ENCODE measurements at places on chromosomes 1 and 21.

- DNase-seq, result no peak
These were observed 80.3 kb upstream of the ARTN start for GRCh38 chr1:43853161-43853921.

DNA sequence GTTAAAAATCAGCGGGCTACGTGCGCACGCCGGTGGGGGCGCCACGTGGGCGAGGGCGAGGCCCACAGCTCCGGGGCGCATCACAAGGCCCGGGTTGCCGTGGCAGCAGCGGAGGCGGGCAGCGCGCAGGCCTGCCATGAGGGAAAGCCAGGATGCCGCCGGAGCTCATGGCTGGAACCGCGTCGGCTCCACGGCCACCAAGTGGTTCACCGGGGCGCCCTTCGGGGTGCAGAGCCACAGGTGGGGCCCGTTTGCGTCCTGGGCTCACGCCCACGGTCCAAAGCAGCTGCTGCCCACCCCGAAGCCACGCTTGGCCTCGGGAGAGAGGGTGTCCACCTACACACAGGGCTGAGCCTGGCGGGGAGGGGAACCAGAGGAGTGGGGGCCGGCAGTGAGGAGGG, 4.9 kb upstream of the TTC22 start:
- DNase-seq, result no peak

- no peak for DNase-seq
These were observed 2.1 kb downstream of the LRRC42 start for GRCh38 chr1:53948291-53948690.

DNA sequence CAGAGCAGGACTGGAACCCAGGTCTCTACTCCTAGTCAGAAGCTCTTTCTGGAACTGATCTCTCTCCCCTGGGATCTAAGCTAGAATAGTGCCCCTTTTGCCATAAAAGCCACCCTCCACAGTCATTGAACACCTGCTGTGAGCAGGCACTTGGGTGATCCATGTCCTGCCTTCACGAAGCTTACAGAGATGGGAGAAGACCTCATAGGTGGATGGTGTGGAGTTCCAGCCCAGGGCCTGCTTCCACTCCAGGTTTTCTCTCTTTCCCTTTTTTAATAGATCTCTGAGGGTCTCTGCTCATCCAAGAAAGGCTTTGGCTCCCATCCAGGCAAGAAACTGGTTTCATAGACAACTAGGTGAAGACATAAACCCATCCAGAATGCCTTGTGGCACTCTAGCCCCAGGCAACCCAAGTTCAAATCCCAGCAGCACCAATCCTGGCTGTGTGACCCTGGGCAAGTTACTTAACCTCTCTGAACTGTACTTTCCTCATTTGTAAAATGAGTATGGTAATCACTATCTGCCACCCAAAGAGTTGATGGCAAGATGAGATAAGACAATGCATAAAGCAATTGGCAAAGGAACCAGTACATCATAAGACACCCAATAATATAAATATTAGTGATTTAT, 46.4 kb upstream of the TMEM51 start:
- no peak for DNase-seq

Measured in substantia nigra (tissue), 51 donors.